ENCODE measurements at places on chromosomes 7 and 10. TPM values are rescaled to one million over a fixed set of nuclear protein-coding genes. Genes with fewer than 3 reads are reported as not detected.

GRCh38 chr10:11896549-11897200, 73.5 kb downstream of the PROSER2 start:
- DNase-seq: no peak

- DNase-seq: no peak
These were observed 51.3 kb upstream of the FRMD4A start for GRCh38 chr10:14382022-14382421.

DNA sequence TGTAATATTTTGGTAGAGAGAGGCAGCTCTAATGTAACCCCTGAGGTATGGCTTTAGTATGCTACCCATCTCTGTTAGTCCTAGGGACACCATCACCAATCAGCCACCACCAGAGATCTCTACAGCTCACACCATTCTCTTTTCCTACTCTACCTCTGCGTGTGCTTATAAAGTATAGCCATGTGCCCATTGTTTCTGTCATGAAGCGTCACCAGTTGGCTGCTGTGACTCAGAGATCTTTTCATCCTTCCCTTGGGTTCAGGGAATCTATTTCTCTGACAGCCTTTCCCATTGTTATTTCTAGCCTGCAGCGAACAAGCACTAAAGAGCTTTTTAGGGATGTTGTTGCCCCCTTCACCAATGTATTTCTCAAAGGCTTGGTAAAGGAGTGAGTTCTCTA, 103.3 kb downstream of the TPST1 start:
- DNase-seq: no peak

DNA sequence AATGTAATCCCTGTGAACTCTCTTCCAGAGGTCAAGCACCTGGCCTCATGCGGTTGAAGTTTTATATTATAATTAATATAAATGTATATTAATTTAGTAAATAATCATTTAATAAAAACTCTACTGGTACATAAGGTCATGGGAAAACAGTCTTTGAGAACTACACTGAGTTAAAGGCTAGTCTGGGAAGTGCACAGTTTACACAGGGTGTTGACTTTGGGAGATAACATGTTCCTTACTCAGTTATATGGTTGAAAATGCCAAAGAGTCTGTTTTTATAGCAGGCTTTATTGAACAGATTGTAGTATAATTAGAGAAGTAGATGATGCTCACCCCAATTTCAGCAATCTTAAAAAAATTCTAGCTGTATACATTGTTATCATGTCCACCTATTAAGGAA, 735.9 kb downstream of the GATA3 start:
- DNase-seq: no peak

GPR158 gene
- not detected for total RNA-seq
